ENCODE measurements at places on chromosomes 2 and 18. TPM values are rescaled to one million over a fixed set of nuclear protein-coding genes. Genes with fewer than 3 reads are reported as not detected.

DNA sequence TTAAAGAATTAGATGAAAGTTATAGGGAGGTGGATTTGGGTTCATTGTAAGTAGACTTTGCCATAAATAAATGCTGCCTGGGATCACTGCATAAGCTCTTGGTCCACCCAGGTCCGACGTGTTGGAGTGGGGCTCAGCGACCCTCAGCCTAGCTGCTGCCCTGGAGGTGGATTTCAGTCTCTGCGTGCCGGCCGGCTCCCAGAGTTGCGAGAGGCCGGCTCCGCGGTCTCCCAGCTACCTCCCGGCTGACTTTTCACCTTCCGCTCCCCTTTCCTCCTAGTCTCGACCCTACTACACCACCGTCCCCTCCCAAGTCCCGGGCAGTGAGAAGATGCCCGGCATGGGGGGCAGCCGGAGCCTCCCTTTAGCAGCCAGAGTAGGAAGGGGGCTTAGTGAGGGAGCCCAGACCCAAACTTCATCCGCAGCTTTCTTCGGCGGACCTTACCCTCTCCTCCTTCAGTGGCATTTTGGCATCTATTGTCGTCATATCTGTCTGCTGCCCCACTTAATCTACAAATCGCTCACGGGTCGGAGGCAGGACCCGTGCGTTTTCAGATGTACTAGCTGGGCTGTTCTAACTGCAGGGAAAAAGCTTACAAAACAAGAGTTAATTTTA lies 8.1 kb downstream of the EMX1 start:
- H3K4me3 ChIP-seq: peak overlapping the region; percentile 46
- DNase-seq: no peak
- no peaks in the 10 kb centered on the region for H3K36me3 ChIP-seq
- no peaks in the 10 kb centered on the region for H3K4me1 ChIP-seq
- no peak overlapping the region for H3K27ac ChIP-seq

The SKA1 gene
- 2.0 TPM for total RNA-seq

The NT5DC4 gene
- not detected for total RNA-seq

The IGFBP5 gene
- 0.51 TPM for total RNA-seq

DNA sequence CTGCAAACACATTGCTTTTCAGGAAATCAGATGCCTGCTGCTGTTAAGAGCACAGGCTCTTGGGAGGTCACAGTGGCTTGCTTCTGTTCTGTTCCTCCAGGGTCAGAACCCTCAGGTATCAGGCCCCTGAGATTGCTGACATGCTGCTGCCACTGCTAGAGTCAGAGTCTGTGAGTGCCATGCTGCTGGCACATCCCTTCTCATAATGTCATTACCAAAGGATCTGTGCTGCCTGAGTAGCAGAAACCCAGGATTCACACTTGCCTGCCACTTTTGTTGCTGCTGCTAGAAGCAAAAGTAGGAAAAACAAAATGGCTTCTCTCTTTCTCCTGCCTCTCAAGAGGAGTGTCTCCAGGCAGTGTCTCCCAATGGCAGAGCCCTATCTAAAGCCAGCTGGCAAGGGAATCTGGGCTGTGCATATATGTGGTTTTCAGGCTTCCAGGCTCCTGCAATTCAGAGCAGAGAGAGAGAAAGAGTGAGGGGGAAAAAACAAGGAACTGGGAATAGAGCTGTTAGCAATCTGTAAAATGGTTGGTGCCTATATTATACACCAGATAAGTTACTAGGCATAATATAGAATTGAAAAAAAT lies 180.3 kb downstream of the MYCN start:
- H3K27ac ChIP-seq: no peak overlapping the region
- no peaks in the 10 kb centered on the region for H3K27me3 ChIP-seq
- peaks cover 8% of the 10 kb centered on the region for H3K36me3 ChIP-seq
- DNase-seq: no peak
- peaks cover 25% of the 10 kb centered on the region for H3K4me1 ChIP-seq
- no peak overlapping the region for H3K4me3 ChIP-seq

DNA sequence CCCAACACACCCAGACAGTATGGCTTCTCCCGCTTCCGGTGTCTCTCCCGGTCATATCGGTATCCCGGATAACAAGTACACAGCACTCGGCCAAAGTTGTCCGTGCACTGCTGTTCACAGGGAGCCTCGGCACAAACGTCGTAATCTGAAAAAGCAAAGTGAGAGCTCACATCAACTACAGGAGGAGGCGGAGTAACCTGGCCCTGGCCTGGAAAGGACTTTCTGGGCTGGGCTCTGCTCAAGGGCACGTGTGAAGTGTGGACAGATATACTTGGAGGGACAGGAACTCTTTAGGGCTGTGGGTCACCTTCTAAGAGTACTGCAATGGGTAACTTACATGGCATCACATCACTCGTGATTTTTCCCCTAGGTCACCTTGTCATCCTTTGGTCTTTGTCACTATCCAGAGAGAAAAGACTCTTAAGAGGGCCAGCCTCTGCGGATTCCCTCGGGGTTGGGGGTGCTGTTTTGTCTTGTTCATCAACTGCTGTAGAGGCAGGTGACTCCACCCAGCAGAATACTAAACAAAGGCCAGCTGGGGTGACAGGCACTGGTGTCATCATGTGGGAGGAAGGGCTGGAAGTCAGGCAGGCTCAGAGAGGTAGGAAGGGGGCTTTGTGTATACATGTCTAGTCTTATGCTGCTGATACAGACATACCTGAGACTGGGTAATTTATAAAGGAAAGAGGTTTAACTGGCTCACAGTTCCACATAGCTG lies 110.6 kb upstream of the LMAN1 start:
- peaks cover 9% of the 10 kb centered on the region for H3K27me3 ChIP-seq
- H3K4me3 ChIP-seq: no peak overlapping the region
- H3K4me1 ChIP-seq: no peaks in the 10 kb centered on the region
- no peak overlapping the region for H3K27ac ChIP-seq
- peaks cover 5% of the 10 kb centered on the region for H3K36me3 ChIP-seq
- DNase-seq: no peak

- no peak overlapping the region for H3K27ac ChIP-seq
- H3K4me3 ChIP-seq: no peak overlapping the region
- H3K4me1 ChIP-seq: peaks cover 4% of the 10 kb centered on the region
- H3K27me3 ChIP-seq: peaks cover under 1% of the 10 kb centered on the region
- no peak for DNase-seq
These were observed 118.6 kb upstream of the PGAP1 start for GRCh38 chr2:197045115-197045514.

- no peaks in the 10 kb centered on the region for H3K27me3 ChIP-seq
- H3K4me3 ChIP-seq: no peak overlapping the region
- H3K36me3 ChIP-seq: no peaks in the 10 kb centered on the region
- DNase-seq: no peak
These were observed 92.7 kb upstream of the FN1 start for GRCh38 chr2:215528555-215528954.
